ENCODE measurements at places on chromosomes 12 and 14. TPM values are rescaled to one million over a fixed set of nuclear protein-coding genes. Genes with fewer than 3 reads are reported as not detected.

ACAD10 gene
- 47.9 TPM for total RNA-seq

ANO4 gene
- not detected for total RNA-seq

ACOT4 gene
- total RNA-seq = 1.6 TPM

DNA sequence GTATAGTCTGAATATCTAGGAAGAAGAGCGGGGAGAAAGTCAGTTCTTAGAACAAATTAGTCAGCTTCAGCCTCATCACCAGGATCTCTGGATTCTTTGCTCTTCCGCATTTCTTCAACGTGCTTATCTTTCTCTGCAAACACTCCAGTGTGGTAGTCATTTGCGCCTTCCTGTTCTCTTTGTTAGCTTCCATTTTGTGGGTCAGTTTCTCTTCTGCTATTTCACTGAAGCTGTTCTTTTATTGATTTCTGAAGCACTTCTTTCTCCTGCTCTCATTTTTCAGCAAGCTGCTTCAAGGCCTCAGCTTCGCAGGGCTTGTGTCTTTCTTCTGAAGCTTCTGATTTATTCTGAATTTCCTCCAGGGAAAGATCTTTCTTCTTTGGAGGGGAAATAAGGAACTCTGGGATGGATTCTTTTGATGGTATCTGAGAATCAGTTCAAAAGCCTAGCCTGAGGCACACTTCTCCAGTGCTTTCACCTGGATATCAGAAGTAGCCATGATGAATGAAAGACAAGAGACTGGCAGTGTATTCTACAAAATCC is 13.5 kb downstream of the AMN1 start:
- no peak for DNase-seq
- H3K27me3 ChIP-seq = no peaks in the 10 kb centered on the region
- H3K27ac ChIP-seq = no peak overlapping the region

ART4 gene
- not detected for total RNA-seq

- no peak overlapping the region for H3K27ac ChIP-seq
- H3K36me3 ChIP-seq = no peaks in the 10 kb centered on the region
- H3K27me3 ChIP-seq = no peaks in the 10 kb centered on the region
- DNase-seq = no peak
- H3K4me1 ChIP-seq = no peaks in the 10 kb centered on the region
Measured at GRCh38 chr14:70515811-70516210, 19.0 kb downstream of the ADAM20 start.

- peaks cover 66% of the 10 kb centered on the region for H3K36me3 ChIP-seq
- no peak overlapping the region for H3K4me3 ChIP-seq
- DNase-seq = no peak
- no peaks in the 10 kb centered on the region for H3K27me3 ChIP-seq
- no peak overlapping the region for H3K27ac ChIP-seq
- no peaks in the 10 kb centered on the region for H3K4me1 ChIP-seq
Measured at GRCh38 chr12:111664961-111665865, 20.5 kb downstream of the BRAP start.

DNA sequence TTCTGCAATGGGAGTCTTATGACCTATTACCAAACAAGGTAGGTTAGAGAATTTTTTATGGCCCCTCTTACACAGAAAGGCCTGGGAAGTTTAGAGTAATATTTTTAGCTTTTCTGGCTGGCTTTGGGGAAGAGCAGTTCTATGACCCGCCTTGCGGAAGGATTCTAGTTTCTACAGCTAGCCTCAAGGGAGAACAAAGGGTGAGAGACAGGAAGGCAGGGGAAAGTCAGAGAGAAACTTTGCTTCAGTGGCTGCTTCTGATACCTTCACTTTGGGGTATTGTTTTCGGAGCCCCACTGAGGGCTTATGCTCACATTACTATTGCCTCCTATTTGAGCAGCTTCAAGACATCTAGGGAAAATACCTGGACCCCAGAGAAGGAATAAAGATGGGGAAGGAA is 80.7 kb upstream of the NUDT4 start:
- H3K4me3 ChIP-seq = no peak overlapping the region
- H3K4me1 ChIP-seq = no peaks in the 10 kb centered on the region
- H3K27ac ChIP-seq = no peak overlapping the region
- no peaks in the 10 kb centered on the region for H3K36me3 ChIP-seq
- H3K27me3 ChIP-seq = no peaks in the 10 kb centered on the region

DNA sequence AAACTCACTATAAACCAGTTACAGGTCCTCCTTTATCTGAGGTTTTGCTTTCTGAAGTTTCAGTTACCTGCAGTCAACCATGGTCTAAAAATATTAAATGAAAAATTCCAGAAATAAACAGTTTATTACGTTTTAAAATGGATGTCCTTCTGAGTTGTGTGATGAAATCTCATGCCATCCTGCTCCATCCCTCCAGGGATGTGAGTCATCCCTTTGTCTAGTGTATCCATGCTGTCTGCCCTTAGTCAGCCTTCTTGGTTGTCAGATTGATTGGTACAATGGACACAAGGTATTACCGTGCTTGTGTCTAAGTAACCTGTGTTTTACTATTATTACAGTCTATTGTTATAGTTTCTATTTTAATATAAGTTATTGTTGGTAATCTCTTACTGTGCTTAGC is 328.3 kb downstream of the APAF1 start:
- no peaks in the 10 kb centered on the region for H3K36me3 ChIP-seq
- H3K27ac ChIP-seq = no peak overlapping the region
- no peaks in the 10 kb centered on the region for H3K27me3 ChIP-seq

GRCh38 chr14:102986810-102987579 is 64.5 kb downstream of the AMN start:
- peaks cover 3% of the 10 kb centered on the region for H3K36me3 ChIP-seq
- no peak overlapping the region for H3K4me3 ChIP-seq
- H3K27ac ChIP-seq = no peak overlapping the region
- no peaks in the 10 kb centered on the region for H3K4me1 ChIP-seq
- DNase-seq = no peak
